Left lung (tissue), 14 donors: ENCODE measurements at places on chromosomes 1 and 21. TPM values are rescaled to one million over a fixed set of nuclear protein-coding genes. Genes with fewer than 3 reads are reported as not detected.
A peak's percentile ranks its signal among the peaks of the same experiment; 100 is the strongest.

- H3K27me3 ChIP-seq: no peaks in the 10 kb centered on the region
- DNase-seq: no peak
- no peak overlapping the region for H3K4me3 ChIP-seq
These were observed 22.7 kb downstream of the SERBP1 start for GRCh38 chr1:67407498-67407897.

DNA sequence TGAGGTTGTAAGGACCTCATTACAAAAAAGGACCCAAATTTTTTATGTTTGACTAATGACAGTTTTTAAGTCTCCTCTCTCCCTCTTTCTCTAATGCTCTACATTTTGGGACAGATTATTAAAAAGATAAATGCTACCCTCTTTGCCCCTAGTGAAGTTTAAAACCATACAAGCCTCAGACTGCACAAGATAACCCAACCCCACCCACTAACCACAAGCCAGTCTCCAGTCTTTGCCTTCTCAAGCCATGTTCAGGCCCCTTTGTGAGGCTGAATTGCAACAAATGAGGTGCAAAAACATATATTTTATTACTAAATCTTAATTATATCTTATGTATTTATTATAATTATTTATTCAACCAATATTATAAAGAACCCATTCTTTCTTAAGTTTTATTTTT is 597.2 kb upstream of the BRINP3 start:
- no peak overlapping the region for H3K27ac ChIP-seq
- no peaks in the 10 kb centered on the region for H3K4me1 ChIP-seq
- H3K4me3 ChIP-seq: no peak overlapping the region
- no peaks in the 10 kb centered on the region for H3K27me3 ChIP-seq
- no peaks in the 10 kb centered on the region for H3K36me3 ChIP-seq
- no peak for DNase-seq

- no peaks in the 10 kb centered on the region for H3K4me1 ChIP-seq
- no peak overlapping the region for H3K27ac ChIP-seq
- no peaks in the 10 kb centered on the region for H3K36me3 ChIP-seq
- DNase-seq: no peak
These were observed 26.0 kb upstream of the RSPO1 start for GRCh38 chr1:37660664-37661063.

GRCh38 chr1:61434276-61434675 is 290.7 kb downstream of the TM2D1 start:
- H3K4me3 ChIP-seq: no peak overlapping the region
- no peak overlapping the region for H3K27ac ChIP-seq
- H3K27me3 ChIP-seq: no peaks in the 10 kb centered on the region
- H3K36me3 ChIP-seq: no peaks in the 10 kb centered on the region

GRCh38 chr1:147389532-147390184 is 147.2 kb downstream of the CHD1L start:
- H3K27me3 ChIP-seq: no peaks in the 10 kb centered on the region
- no peak overlapping the region for H3K27ac ChIP-seq
- no peaks in the 10 kb centered on the region for H3K4me1 ChIP-seq

GRCh38 chr1:180528868-180529470 is 26.6 kb upstream of the ACBD6 start:
- H3K36me3 ChIP-seq: no peaks in the 10 kb centered on the region
- DNase-seq: no peak
- H3K4me3 ChIP-seq: no peak overlapping the region
- peak overlapping the region; percentile 68 for H3K27ac ChIP-seq
- H3K27me3 ChIP-seq: no peaks in the 10 kb centered on the region

- peaks cover 23% of the 10 kb centered on the region for H3K4me1 ChIP-seq
- H3K27ac ChIP-seq: no peak overlapping the region
- H3K27me3 ChIP-seq: no peaks in the 10 kb centered on the region
- DNase-seq: no peak
- no peaks in the 10 kb centered on the region for H3K36me3 ChIP-seq
These were observed 4.1 kb downstream of the UQCRHL start for GRCh38 chr1:15803380-15803779.

DNA sequence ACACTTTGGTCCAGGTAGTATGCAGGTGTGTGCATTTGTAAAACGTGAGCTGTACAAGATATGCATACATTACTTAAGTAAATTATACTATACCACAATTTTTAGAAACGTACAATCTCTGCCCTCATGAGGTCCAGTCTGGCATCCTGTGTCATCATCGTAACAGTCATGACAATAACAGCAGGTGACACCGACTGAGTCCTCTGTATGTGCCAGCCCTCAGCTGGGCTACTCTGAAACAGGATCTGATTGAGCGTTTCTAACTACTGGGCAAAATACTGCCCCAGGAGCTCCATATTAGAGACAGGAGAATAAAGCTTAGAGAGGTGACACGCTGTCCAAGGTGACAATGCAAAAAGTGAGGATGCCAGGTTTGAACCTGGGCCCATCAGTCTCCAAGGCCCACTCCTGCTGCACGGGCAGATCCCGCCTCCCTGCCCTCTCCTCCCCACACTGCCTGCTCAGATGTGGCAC is 47.2 kb upstream of the ECE1 start:
- no peaks in the 10 kb centered on the region for H3K27me3 ChIP-seq
- DNase-seq: no peak
- peaks cover 96% of the 10 kb centered on the region for H3K4me1 ChIP-seq
- no peaks in the 10 kb centered on the region for H3K36me3 ChIP-seq
- H3K4me3 ChIP-seq: no peak overlapping the region
- H3K27ac ChIP-seq: peak overlapping the region; percentile 90

- no peaks in the 10 kb centered on the region for H3K27me3 ChIP-seq
- no peaks in the 10 kb centered on the region for H3K36me3 ChIP-seq
- no peak overlapping the region for H3K4me3 ChIP-seq
- no peak for DNase-seq
- H3K27ac ChIP-seq: no peak overlapping the region
- H3K4me1 ChIP-seq: no peaks in the 10 kb centered on the region
These were observed 192.1 kb downstream of the DUSP10 start for GRCh38 chr1:221549815-221550214.

GRCh38 chr1:5599541-5599940 is 392.7 kb downstream of the NPHP4 start:
- no peaks in the 10 kb centered on the region for H3K4me1 ChIP-seq
- no peak overlapping the region for H3K4me3 ChIP-seq
- H3K36me3 ChIP-seq: no peaks in the 10 kb centered on the region
- H3K27ac ChIP-seq: no peak overlapping the region

DNA sequence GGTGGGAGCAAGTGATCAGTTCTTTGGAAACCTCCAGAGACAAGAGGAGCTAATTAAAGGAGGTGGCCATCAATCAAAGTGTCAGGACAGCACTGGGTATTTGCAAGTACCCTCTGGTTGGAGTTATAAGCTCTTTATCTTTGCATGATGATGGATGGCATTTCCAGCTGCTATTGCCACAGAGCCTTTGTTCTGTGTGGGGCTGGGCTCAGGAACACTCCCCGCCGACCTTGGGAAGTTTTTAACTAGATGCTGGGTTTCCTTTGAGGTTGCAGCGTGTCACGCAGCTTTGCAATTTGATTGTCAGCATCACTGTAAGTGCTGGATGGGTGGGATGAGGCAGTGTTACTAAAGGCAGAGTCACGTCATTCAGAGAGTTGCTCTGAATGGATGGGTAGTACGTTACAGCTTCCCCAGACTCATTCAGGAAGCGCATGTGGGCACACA is 68.9 kb downstream of the CNIH3 start:
- no peaks in the 10 kb centered on the region for H3K4me1 ChIP-seq
- H3K27me3 ChIP-seq: no peaks in the 10 kb centered on the region
- no peaks in the 10 kb centered on the region for H3K36me3 ChIP-seq

The RYR2 gene
- 8.7 TPM for polyA plus RNA-seq

The MCOLN2 gene
- polyA plus RNA-seq: 5.6 TPM
